ENCODE measurements at places on chromosomes 3 and 15.
A peak's percentile ranks its signal among the peaks of the same experiment; 100 is the strongest.

DNA sequence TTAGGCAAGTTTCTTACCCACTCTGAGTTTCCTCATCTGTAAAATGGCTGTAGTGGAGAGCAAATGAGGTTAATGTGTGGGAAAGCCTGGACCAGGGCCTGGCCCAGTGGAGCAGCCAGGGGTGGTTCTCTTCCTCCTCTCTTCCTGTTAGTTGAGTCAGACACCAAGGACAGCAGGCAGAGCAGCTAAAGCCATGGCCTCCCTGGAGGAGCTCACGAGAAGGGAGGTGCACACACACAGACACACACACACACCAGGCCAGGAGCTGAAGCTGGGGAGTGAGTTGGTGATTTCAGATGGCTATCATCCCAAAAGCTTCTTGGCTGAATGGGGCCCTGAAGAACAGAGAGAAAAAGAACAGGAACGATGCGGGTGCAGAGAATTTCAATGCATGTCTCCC lies 33.2 kb upstream of the TSPAN3 start:
- DNase-seq, result no peak

DNA sequence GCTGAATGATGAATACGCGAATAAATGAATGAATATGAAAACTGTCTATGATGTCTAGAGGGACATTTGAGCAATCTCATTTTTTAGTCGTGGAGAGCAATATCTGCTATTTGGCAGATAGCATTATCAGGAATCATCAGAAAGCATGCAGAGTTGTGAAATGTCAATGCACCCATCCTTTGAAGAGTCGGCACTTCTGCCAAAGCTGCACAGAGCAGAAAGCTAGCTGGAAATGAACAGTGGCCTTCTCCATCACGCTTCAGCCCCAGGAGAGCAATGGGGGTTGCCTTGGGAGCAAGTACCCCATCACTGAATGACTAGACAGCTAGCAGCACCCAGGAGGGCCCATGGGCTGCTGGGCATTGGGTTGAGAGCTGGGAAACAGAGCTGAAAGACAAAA lies 69.1 kb upstream of the PROK2 start:
- DNase-seq, result no peak

- DNase-seq, result no peak
Observed at GRCh38 chr3:70963431-70964275, 619.9 kb downstream of the FOXP1 start.

DNA sequence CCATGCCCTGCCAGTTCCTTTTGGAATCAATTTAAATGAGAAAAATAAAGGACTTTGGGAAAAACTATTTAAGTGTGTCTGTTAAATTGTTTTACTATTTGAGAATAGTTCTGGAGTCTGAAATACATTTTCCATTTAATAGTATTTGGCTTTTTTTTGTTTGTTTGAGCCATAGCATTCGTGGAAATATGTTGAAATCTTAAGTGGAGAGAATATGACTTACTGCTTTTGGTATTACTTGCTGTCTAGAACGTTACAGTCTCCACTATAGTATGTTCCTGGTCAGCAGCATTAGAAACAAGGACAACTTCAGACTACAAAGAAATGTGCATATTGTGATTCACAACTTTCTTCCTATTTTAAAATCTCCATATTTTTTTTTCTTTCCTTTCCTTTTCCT lies 179.4 kb downstream of the GHSR start:
- DNase-seq, result no peak

DNA sequence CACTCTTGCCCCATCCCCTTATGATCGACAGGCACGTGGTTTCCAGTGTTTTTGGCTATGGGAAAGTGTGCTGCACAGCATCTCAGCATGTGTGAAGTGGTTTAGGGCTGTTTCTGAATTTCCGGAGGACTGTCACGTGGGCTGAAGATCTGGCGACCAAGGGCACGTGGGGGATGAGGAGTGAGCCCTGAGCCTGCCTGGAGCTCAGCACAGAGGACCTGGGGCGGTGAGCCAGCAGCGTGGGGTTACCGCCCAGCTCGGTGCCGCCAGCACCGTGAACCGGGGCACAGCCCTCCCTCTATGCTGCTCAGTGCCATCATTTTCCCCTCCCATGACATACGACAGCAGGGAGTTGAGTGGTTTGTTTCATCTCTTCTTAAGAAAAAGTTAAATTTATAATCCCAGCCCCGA lies 150.2 kb downstream of the DNAJB8 start:
- DNase-seq, result peak; percentile 35

- no peak for DNase-seq
Observed at GRCh38 chr3:55726501-55726775, 239.3 kb upstream of the WNT5A start.

GRCh38 chr15:100930306-100930848 lies 11.2 kb downstream of the LRRK1 start:
- DNase-seq, result no peak

DNA sequence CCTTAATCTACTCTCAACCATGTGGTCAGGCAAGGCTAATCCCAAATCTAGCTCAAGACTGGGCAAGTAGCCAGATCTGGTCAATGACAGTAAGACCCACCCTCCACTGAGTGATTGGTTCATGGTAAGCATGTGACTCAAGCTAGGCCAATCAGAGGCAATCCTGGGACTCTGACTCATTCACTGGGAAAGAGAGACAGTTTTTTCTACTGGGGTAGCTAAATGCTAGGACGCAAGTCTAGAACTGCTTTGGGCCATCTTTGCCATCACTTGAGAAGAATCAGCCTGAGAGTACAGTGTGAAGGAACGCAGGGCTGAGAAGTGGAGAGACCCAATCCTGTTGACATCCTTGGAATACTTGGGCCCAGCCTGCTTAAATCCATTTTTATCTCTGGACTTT lies 9.4 kb upstream of the RAD18 start:
- no peak for DNase-seq

- no peak for DNase-seq
Observed at GRCh38 chr3:38603731-38604131, 45.8 kb downstream of the SCN5A start.

- no peak for DNase-seq
Observed at GRCh38 chr3:136733317-136733833, 18.8 kb downstream of the STAG1 start.

- no peak for DNase-seq
Observed at GRCh38 chr3:25403968-25404367, 24.1 kb upstream of the RARB start.

GRCh38 chr3:177337541-177338331 lies 140.5 kb upstream of the TBL1XR1 start:
- DNase-seq, result no peak

- no peak for DNase-seq
Observed at GRCh38 chr3:134374105-134374790, at the start of gene AMOTL2. TSS of gene AMOTL2 (minus strand) at chr3:134374447. CDS start at chr3:134371433, 3,014 bp downstream.

- no peak for DNase-seq
Observed at GRCh38 chr15:88982304-88982945, 69.2 kb upstream of the MFGE8 start.

DNA sequence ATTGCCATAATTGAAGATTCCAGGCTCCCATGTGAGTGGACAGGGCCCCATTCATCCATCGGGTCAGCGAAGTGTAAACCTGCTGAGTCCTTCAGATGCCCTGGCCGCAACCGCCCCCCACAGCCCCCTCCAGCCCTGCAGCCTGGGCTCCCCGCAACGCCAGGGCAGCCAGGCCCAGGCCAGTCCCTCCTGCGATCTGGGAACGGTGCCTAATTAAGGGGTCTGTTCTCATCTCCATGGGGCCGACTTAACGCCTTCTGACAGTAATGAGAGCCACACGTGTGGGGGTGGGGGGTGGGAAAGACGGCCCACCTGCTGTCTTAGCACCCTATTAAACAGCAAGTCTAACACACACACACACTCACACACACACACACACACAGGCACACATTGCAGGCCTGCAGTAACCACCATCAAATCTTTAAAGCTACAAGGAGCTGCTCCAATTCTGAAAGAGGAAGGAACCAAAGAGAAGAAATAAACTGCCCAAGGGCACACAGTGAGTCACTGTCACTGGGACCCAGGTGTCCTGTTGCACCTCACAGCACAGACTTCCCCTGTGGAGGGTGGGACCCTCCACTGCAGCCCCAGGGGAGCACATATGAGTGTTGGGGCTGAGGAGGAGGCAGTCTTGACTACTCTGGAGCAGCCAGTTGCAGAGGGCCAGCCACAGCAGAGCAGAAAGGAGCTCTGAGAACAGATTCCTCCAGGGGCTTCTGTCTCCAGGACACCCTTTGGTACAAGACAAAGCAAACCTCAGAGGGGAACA lies 31.8 kb upstream of the HES1 start:
- no peak for DNase-seq

- no peak for DNase-seq
Observed at GRCh38 chr15:54120949-54121463, 142.8 kb downstream of the UNC13C start.

- no peak for DNase-seq
Observed at GRCh38 chr3:30437171-30437601, 169.2 kb upstream of the TGFBR2 start.

DNA sequence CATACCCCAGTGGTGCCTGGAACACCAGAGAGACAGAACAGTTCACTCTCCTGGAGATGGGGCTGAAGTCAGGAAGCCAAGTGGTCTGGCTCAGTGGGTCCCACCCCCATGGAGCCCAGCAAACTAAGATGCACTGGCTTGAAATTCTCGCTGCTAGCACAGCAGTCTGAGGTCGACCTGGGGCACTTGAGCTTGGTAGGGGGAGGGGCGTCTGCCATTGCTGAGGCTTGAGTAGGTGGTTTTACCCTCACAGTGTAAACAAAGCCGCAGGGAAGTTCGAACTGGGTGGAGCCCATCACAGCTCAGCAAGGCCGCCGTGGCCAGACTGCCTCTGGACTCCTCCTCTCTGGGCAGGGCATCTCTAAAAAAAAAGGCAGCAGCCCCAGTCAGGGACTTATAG lies 272.0 kb downstream of the KLF13 start:
- no peak for DNase-seq

Data from T-helper 17 cell (primary cell).